ENCODE measurements at places on chromosomes 7 and 10. TPM values are rescaled to one million over a fixed set of nuclear protein-coding genes. Genes with fewer than 3 reads are reported as not detected.
A peak's percentile ranks its signal among the peaks of the same experiment; 100 is the strongest.

ARHGEF5 gene
- 39.5 TPM for total RNA-seq

GRCh38 chr7:78523930-78524329, 725.4 kb downstream of the PHTF2 start:
- DNase-seq: no peak

DNA sequence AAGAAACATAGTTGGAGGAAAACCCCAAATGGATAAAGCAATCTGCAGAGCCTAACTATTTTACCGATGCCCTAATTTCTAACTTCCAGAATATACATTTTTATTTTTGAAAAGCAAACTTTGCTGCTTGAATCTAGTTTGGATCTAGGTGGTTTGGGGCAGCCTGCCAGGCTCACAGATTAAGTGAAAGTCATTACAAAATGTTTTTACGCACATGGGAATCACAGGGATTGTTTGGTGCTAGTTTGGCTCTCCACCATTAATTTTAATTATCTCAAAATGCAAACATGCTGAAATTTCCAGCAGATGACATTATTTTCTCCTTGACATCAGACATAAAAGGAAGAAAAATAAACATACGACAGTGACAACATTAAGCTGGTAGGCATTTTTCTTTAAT, 166.7 kb upstream of the INHBA start:
- no peak for DNase-seq

GRCh38 chr7:106944035-106944665, 79.1 kb downstream of the PIK3CG start:
- DNase-seq: no peak

DNA sequence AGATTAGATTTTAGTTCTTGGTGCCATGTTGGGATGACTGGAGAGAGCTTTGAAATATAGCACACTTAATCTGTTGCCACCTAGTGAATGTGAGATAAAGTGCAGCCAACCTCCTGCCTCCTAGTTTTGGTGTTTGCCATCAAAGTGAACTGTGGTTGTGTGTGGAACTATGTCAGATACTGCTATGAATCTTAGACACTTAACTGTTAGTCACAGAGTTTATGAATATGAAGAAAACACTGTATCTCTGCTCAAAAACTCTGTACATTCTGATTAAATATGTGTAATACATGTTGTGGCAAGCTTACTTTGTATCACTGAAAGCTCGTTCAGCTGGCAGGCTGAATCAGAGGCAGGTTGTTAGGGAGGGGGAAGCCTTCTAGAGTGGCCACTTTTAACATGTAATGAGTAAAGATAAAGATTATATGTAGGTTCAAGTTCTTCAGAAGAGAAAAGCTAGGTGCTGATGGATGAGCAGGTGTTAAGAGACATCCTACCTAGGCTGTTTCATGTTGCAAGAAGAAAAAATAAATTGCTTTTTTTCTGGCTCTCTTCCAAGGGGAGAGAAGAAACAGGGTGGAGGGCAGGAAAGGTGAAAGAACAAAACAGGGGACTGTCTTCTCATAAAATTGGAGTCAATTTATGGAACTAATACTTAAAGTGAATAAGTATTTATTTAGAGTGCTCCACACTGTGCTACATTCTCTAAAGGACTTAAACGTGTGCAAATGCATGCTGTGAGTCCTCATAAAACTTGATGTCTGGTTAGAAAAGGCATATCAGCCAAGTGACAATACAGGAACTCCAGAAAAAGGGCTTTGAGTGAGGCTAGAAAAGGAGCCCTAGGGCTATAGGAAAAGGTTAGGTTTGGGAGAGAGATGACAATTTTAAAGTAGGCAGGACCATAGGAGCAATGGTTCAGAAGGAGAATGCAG, 14.1 kb upstream of the LAMB1 start:
- DNase-seq: no peak

GRCh38 chr7:100837099-100837836, 9.9 kb upstream of the EPHB4 start:
- peak; percentile 93 for DNase-seq

DNA sequence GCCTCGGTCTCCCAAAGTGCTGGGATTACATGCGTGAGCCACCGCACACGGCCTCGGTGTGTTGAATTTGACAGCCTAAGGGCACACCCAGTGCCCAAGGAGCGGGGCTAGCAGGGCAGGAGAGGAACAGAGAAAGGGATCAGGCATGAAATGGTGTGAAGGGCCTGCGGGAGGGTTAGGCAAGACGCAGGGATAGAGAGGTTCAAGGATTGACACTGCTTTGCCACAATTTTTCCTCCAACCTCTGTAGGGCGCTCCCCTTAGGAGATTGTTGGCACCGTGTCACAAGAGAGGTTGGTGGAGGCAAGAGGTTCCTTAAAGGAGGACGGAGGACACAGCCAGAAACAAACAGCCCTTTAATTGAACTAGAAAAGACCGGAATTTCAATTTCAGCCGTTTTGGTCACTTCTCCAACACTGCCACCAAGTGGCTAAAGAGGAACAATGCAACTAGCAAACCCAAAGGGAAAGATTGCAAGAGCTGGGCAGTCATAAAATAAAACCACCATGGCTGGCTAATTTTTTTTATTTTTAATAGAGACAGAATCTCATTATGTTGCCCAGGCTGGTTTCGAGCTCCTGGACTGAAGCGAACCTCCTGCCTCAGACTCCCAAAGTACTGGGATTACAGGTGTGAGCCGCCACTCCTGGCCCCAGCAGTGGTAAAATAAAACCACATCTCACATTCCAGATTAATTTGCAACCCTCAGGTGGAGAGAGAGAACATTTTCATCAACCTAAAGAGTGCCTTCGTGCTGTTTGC, 6.9 kb upstream of the CREB3L2 start:
- DNase-seq: no peak

GRCh38 chr7:151368136-151368571, 26.5 kb downstream of the NUB1 start:
- peak; percentile 89 for DNase-seq

GRCh38 chr10:113320987-113321386, 231.9 kb upstream of the HABP2 start:
- DNase-seq: no peak

DNA sequence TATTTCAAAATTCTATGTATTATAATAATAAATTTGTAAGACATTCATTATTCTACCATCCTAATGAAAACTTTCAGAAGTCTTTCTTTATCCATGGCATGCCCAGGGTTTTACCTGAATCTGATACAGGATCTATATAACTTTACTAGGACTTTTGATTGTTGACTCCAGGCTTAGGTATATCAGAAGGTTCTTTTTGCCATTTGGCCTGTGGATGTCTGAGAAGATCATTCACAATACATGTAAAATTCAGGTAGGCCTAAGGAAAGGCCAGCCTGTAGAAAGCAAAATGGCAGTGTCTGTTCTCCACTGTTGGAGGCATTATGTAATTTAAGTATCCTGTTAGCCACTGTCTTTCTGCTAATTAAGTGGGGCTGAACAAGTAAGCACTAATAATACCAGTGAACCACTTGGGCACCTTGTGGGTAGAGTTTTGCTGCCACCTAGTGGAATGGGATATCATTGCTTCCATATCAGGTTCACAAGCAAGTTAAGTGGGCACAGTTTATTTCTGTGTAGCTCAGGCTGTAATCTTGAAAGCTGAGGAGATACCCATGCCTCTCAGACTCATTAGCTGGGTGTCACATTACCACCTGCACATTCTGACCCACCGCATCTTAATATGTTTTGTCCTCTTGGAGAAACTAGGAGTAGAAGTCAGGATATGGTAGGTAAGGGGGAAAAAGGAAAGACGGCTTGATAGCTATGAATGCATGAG, 105.5 kb downstream of the SEPTIN7 start:
- no peak for DNase-seq

All from lower lobe of right lung (tissue), 2 donors.